ENCODE measurements at places on chromosomes 13 and 19.

DNA sequence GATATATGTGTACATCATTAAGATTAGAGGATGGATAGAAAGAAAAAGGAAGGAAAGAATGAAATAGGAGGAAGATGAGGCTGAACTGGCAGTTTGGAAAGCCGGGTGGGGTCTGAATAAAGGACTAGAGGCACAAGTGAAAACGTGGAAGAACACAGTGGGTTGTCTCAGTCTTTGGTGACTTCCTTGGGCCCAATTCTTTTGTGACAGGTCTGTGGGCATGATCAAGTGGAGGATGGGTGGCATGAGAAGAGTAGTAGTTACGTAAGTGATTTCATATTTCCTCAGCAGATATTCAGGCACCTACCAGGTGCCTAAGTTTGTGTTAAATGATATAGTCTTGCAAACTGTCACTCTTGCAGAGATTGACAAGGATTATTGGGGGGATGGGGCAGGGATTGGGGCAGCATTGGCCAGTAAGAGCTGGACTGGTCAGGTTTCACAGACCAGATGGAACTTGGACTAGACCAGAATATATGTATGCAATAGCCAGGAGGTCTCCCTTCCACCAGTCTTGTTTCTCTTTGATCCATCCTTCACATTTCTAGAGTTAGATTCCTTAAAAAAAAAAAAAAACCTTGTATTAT is 2.7 kb downstream of the TPP2 start:
- DNase-seq, result no peak

GRCh38 chr19:3224346-3225168 is at the start of gene CELF5:
CELF5 (plus strand) TSS chr19:3224661; CDS start chr19:3224740, 79 bp downstream.
- peak; percentile 43 for DNase-seq

DNA sequence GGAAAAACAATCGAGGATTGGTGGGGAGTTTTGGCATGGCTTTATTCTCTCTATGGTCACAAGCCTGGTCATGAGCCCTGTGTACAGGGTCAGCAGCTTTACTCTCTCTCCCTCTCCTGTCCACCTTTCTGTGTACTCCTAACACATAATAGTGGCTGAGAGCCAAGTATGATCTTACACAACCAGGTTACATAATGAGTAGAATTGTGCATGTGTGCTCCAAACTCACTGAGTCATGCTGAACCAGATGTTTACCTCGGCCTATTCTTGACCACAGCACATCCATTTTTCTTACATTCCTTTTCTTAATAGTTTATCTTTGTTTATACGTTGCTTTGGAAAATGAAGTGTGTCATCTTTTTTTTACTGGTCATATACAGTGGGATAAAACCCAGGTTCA is 53.1 kb downstream of the ZNF254 start:
- no peak for DNase-seq

DNA sequence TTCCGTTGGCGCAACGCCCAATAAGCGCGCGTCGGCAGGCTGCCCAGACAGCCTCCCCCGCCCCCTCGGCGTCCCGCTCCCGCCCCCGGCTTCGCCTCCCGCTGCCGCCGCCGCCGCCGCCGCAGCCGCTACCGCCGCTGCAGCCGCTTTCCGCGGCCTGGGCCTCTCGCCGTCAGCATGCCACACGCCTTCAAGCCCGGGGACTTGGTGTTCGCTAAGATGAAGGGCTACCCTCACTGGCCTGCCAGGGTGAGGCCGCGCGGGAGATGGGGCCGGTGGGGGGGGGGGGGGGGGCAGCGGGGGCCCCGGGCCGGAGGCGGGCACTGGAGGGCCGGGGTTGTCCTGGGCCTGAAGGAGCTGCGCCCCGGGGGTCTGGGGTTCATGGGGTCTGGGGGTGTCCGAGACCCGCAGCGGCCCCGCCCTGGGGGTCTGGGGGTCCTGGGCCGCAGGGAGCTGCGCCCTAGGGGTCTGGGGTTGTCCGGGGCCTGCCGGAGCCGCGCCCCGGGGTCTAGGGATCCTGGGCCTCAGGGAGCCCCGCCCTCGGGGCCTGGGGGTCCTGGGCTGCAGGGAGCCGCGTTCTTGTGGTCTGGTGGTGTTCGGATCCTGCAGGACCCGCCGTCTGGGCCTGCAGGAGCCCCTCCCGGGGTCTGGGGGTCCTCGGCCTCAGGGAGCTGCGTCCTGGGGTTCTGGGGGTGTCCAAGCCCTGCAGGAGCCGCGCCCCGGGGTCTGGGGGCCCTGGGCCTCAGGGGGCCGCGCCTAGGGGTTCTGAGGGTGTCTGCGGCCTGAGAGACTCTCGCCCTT is at the start of gene HDGFL2:
TSS of gene HDGFL2 (plus strand) at position 124 of the 801 bp plus-strand sequence. CDS start at position 178, 54 bp downstream.
- no peak for DNase-seq

DNA sequence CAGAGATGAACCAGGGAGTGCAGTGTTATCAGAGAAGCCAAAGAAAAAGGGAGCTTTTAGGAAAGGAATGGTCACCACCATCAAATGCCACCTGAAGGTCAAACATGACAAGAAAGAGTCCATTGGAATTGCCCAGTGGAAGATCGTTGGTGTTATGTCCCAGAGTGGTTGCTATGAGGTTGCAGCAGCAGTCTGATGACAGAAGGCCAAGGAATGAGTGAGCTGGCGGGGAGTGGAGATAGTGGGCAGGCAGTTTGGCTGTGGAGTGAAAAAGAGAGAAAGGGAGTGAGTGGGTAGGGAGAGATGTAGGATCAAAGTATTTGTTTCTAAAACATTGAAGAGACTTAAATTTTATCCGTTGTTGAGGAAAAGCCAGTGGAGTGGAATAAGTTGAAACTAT is 117.4 kb upstream of the WASF3 start:
- no peak for DNase-seq

DNA sequence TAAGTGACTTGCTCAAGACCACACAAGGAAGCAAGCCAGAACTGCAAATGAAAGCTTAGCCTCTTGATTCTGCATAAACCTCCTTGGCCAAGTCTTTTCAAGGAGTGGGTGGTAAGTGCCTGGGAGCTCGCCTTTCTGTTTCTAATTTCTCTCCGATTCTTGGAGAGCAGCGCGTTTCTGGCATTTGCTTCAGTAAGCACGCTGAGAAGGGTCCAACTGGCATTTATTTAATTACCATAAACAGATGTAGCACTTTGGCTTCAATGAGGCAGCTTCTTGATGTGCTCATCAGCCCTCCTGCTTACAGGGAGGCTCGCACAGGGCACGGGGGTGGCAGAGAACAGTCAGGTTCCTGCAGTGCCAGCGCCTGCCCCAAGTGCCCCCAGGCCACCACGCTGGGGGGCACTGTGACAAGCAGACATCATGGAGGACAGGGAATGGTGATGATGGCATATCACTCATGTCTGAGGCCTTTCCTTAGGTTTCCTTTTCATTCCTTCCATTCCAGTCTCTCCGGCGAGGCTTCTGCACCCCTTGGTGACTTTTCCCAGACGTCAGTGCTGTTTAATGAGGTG is 13.3 kb downstream of the SIAH3 start:
- no peak for DNase-seq

DNA sequence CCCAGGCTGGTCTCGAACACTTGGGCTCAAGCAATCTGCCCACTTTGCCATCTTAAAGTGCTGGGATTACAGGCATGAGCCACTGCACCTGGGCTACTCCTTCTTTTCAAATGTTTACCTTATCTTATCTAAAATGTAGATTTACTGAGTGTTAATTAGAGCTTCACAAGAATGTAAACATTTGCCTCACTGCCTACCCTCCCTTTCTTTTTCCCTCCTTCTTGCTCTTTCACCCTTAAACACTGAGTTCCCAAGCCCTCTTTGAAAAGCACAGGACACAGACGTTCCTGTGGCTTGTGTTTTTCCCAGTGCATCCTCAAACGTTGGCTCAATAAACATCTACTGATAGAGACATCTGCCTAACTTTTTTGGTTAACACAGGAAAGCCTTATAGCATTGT is 32.7 kb upstream of the CYSLTR2 start:
- no peak for DNase-seq

All from activated effector memory CD4-positive, alpha-beta T cell treated with Interleukin-2 at 50 U/mL for 16 hours (primary cell).